ENCODE measurements at places on chromosomes 13 and 19. TPM values are rescaled to one million over a fixed set of nuclear protein-coding genes. Genes with fewer than 3 reads are reported as not detected.

- no peak for DNase-seq
These were observed 1356.5 kb upstream of the SLC10A2 start for GRCh38 chr13:104422668-104423067.

DNA sequence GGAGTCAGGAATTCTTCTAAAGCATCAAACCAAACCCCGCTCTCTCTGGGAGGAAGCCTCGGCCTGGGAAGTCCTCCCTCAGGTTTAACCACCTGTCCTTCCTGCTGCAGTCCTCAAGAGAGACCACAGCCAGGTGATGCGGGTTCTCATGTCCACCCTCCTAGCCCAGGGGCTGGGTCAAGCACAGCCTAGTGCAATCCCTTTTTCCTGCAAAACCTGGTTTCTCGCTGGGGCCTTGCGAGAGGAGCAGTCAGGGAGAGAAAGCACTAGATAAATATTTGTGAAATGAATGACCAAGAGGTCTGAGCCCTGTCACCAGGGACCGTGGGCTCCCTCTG, 2.4 kb downstream of the SLC8A2 start:
- DNase-seq: no peak

GRCh38 chr13:80040196-80040980, 300.5 kb downstream of the SPRY2 start:
- DNase-seq: no peak

- no peak for DNase-seq
These were observed 15.3 kb downstream of the PIN1 start for GRCh38 chr19:9850235-9850959.

Gene ATP1A3
- total RNA-seq: 4.5 TPM

Gene RDH8
- not detected for total RNA-seq

Gene MRPL4
- total RNA-seq: 55.8 TPM
